ENCODE measurements at places on chromosomes 1 and 21.

- DNase-seq = no peak
Measured at GRCh38 chr1:237961754-237962153, 71.0 kb upstream of the ZP4 start.

- no peak for DNase-seq
Measured at GRCh38 chr1:41474490-41475271, 9.8 kb downstream of the EDN2 start.

DNA sequence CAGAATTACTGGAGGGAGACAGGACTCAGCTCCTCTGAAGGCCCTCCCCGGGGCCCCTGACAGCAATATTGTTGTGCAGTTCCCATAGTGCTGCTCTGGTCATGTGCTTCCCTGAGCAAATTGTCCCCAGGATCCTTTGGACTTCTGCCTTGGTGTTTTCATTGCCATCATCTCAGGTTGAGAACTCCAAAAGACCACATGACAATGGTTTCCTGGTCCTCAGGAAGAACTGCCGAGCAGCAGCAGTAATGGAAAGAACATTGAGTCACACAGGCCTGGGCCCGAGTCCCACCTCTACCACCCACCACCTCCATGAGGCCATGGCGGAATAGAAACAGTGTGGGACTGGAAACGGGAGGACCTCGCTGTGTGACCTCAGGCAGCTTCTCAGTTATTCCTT lies 6.3 kb upstream of the CTTNBP2NL start:
- DNase-seq = no peak

- no peak for DNase-seq
Measured at GRCh38 chr1:165877940-165878556, 50.6 kb downstream of the UCK2 start.

- no peak for DNase-seq
Measured at GRCh38 chr1:11731691-11732283, 4.1 kb upstream of the AGTRAP start.

DNA sequence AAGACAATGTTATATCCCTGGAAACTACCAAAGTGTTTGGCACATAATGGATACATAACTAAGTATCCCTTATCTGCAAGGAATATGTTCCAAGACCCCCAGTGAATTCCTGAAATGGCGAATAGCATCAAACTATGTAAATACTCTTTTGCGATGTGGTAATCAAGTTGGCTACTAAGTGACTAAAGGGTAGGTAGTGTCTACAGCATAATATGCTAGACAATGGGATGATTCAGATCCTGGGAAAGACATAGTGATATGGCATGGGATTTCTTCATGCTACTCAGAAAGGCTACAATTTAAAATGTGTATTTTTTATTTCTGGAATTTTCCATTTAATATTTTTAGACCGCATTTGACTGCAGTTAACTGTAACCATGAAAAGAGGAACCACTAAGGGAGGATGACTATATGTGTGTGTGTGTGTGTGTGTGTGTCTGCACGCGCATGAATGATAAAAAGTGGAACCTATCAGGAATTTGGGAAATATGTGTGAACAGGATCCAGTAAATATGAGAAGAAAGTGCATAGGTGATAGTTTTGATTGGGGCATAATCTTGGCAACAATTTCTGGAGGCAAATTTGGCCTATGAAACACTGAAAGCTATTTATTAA lies 1899.9 kb downstream of the NCAM2 start:
- no peak for DNase-seq

DNA sequence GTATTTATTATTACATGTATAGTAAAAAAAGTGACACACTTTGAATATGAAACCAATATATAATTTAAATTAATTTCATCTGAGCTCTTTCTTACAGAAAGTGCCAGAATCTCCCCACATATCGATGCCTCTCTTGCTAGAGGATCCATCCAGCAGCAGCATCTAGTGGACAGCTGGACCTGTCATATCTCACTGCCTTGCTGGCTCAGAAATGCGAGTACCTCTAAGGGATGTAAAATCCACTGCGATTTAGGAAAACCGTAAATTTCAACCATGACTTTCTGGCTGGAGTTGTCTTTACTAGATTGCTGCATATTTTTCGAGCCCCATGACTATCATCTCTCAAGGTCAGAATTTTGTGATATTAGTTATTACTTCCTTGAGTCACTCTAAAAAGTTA lies 333.8 kb downstream of the NEGR1 start:
- DNase-seq = no peak

- no peak for DNase-seq
Measured at GRCh38 chr1:244989813-244990212, 125.5 kb upstream of the HNRNPU start.

GRCh38 chr1:75768016-75768415 lies 18.0 kb upstream of the RABGGTB start:
- DNase-seq = no peak

Measured in activated T-cell treated with anti-CD3 and anti-CD28 coated beads, Interleukin-2, amount 50 U/mL, for 4 hours (primary cell).